ENCODE measurements at places on chromosomes 12 and 14.

DNA sequence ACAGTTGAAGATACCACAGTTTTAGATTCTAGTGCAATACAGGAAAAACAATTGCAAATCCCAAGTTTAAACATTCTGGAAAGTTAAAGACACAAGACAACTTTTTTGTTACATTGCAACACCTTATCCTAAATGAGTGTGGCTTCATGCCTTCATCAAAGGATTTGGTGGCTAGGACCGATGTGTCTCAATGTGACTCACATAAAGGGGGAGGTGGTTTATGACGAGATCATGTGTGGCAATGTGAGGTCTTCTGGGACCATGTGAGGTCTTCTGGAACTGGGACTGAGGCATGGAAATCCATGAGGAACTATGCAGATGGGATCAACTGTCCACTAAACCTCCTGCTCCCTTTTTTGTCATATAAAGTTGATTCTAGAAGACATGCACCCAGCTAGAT, 166.2 kb downstream of the PAX9 start:
- DNase-seq: no peak

- DNase-seq: no peak
These were observed 636.6 kb downstream of the FLRT2 start for GRCh38 chr14:86166541-86166940.

DNA sequence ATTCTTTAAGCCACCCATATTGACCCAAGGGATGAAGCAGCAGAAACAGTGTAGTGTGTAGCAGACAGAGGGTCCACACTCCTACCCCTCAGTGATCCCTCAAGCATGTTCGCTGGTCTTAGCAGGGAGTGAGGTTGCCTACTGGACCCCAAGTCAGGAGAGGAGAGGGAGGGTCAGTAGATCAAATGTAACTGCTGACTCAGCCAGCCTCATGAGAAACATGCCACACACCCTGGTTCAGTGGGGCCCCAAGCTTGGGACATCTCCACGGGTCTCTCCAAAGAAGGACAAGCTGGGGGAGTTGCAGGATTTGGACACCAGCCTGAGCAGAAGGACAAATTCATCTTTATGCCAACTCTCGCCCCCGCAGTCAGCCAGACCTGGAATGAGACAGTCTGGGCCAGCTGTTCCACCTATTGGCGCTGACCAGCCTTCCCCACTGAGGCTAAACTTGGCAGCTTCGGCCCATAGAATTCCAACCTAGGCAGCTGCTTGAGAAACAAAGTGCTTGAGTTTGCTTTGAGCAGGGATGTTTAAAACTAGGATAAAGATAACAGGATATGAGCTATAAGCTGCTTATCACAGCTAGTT, 66.0 kb upstream of the ACTN1 start:
- no peak for DNase-seq

GRCh38 chr14:56278383-56278782, 160.2 kb downstream of the PELI2 start:
- DNase-seq: no peak

GRCh38 chr12:49847161-49847560, 4.3 kb upstream of the BCDIN3D start:
- DNase-seq: no peak

- no peak for DNase-seq
These were observed 1.7 kb downstream of the ZNF410 start for GRCh38 chr14:73888460-73888725.

- no peak for DNase-seq
These were observed 76.5 kb downstream of the FERMT2 start for GRCh38 chr14:52874389-52874788.

- no peak for DNase-seq
These were observed 284.3 kb upstream of the SYT1 start for GRCh38 chr12:78580296-78580695.

GRCh38 chr12:120126635-120127005, 10.1 kb upstream of the RAB35 start:
- DNase-seq: no peak

DNA sequence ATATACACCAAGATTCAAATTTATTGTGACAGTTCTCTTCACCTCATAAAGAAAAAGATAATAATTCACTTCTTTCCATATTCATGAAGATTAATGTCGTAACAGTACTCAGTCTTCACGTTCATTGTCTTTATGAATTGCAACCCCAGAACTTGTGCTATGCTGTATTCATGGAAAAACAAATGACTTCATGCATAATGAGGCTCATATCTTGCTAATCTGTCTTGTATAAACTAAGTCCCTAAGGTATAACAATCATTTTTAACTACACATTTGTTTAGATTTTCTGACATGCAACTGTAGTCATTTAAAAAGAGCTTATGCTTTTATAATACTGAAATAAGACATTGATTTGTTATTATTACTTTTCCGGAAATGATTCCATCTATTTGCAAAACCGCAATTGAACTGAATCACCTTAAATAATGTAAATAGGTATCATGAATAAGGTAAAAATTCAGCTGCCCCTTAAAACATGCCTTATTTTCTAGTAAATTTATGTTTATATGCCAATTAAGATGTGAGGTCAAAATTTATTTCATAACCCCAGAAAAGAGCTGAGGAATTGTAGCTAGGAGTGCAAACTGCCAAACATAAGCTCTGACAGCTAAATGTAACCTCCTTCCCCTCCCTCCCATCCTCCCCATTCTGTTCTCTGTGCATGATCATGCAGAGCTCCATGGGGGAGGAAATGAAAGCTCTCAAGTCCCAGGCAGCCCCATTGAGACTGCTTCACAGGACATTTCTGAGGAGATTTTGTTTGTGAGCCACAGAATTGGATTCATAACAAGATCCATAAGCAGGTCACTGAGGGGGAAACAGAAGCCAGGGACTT, 301.6 kb downstream of the ATP23 start:
- DNase-seq: no peak

GRCh38 chr12:74412606-74413230, 124.9 kb upstream of the ATXN7L3B start:
- no peak for DNase-seq

GRCh38 chr14:101060171-101060601, 156.7 kb upstream of the RTL1 start:
- DNase-seq: no peak

GRCh38 chr12:65100140-65100539, 21.0 kb downstream of the WIF1 start:
- no peak for DNase-seq

DNA sequence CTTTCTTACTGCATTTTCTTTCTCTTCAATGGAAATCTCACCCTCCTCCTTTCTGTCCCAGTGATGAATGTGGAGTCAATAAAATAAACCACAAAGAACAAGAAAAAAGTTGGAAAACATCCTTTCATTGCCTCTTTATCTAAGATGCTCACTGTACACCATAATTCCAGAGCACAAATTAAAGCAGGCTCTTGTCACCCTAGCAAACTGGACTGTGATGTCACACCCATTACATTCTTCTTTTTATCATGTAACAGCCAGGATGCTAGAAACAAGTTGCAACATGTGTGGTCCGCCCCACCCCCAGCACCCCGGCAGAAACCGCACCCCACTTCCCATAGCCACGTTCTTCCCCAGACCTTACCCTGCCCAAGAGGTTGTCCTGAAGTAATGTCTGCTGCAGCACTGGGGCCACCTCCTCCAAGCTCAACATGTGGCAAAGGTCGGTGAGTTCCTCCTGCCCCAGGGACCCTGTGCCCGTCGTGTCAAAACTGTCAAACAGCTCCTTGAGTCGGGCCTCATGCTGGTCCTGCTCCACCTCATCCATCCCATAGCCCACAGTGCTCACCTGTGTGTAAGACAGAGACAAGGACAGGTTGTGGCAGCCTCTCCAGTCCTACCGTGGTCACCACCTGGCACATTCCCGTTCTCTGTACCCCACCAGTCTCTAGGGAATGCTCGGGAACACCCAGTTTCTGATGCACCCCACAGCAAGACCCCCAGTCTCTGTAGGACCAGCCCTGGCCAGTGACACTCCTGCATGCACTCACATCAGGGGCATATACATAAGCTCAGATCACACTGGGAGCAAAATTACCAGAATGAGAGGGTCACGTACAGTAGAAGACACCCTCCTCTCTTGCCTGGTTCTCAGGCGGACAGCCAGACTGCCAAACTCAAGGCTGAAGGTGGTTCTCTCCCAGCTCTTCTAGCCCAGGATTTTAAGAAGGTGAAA, 9.2 kb downstream of the NIN start:
- DNase-seq: no peak

DNA sequence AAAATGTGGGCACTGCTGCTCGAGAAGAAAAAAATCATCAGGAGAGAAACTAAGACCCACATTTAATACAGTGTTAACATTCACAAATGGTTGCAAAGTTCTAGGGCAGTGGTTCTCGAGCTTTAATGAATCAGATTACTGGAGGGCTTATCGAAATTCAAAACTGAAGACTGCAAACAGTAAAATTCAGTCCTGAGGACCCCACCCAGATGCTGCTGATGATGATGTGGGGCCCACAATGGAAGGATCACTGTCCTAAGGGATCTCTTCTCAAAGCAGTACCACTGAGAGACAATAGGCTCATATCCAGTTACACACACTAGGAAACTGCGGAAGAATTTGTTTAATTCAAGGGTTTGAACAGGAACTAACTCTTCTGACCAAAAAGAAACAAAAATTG, 31.4 kb downstream of the DICER1 start:
- DNase-seq: no peak

DNA sequence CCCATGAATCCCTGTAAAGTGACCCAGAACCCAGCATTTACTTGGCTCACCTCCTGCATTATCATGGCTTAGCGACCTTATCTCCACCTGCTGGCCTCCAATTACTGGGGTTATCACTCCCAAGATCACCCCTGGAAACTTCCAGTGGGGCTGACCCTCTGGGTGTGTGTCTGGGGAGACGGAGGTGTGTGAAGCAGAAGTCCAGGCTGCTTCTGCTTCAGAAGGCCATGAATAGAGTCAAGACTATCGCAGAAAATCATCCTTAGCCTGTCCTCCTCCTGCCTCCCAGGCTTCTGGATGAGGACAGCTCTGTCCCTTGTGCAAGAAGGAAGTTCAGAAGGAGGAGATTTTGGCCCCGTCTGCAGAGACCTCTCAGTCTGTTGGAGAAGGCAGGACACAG, 408 bp upstream of the KRT72 start:
- DNase-seq: no peak

DNA sequence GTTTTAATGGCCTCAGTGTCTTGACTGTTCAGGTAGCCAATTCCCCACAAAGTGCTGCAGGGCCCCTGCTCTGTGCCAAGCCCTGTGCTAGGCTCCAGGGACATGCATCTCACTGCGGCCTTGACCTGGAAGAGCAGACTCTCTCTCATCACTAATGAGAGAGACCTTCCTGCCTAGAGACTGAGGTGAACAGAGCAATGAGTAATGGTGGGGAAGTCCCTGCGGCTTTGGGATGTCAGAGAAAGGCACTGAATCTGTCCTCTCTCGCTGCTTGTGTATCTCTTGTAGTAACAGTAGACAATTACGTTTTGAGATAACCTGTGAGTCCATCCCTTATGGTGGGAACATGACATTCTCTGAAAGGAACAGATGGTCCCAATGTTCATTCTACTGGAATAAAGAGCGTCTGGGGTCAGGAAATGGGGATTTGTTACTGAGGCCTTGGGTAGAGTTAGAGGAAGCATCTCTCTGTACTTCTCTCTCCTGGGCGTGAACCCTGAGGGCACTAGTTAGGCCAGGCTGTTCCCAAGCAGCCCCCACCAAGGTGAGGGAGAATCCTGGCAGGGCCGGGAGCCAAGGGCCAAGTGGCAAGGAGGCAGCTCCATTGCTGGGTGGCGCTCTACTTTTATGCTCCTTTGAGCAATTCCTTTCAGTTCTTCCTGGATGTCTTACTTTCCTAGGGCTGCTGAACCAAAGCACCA, 13.5 kb downstream of the NFATC4 start:
- DNase-seq: no peak

DNA sequence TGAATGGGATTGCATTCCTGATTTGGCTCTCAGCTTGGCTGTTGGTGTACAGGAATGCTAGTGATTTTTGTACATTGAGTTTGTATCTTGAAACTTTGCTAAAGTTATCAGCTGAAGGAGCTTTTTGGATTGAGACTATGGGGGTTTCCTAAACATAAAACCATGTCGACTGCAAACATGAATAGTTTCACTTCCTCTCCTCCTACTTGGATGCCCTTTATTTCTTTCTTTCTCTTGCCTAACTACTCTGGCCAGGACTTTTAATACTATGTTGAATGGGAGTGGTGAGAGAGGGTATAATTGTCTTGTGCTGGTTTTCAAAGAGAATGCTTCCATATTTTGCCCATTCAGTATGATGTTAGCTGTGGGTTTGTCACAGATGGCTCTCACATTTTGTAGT, 141.5 kb downstream of the CEP83 start:
- DNase-seq: no peak

- DNase-seq: no peak
These were observed 306.0 kb downstream of the NELL2 start for GRCh38 chr12:44570036-44570583.

GRCh38 chr12:4819654-4820053, 90.1 kb upstream of the KCNA1 start:
- DNase-seq: no peak

DNA sequence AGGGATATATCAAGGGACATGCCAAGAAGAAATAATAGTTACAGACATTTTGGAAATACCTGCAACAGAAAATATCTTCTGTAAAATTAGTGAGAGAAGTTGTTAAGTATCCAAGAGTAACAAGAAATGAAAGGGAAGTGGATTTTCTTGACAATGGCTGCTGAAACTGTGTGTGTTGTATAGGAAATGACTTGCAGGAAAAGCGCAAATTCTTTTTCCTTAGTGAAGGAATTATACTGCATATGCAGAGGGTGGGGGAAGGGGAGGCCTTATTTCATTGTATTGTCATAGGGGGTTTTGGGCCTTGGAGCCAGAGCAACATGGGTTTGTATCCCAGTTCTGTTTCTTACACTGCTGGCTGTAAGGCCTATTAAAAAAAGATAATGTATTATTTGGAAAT, 84.4 kb upstream of the DDHD1 start:
- no peak for DNase-seq

DNA sequence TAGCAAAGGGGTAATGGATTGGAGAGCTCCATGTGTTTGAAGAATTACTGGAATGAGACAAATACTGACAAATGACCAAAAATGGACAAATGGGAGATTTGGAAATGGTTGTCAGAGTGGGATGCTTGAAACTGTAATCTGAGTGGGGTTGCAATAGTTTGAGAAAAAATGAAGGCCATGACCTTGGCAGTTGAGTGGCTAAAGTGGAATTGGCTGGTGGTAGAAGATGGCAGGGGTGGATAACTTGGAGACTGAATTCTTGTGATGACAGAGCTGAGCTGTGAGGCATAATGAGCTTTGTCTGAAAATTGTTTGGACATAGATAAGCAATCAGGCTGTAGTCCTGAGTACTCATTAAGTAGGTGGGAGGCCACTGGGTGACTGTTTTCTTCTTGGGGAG, 222.5 kb upstream of the PRICKLE1 start:
- DNase-seq: no peak

DNA sequence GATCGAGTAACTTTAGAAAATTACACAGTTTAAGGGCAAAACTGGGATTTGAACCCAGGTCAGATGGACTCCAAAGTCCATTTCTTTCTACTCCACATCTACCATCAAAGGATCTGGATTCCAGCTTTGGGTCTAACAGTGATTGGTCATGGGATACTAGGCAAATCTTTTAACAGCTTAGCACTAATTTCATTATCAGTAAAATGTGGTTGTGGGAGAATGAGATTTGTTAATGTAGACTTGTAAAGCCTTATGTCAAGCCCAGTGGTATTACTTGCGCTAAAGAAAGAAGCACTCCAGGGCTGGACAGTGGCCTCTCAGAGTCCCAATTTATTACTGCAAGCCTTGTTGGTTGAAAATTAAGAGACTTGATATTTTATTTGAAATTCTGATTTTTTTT, 65.2 kb upstream of the MANSC4 start:
- no peak for DNase-seq

Data from WTC11 (cell line).